Stimulated activated CD4-positive, alpha-beta T cell treated with anti-CD3 and anti-CD28 coated beads, Interleukin-4, amount 100 ng/mL, for 4 hours (primary cell): ENCODE measurements at places on chromosomes 7 and 10.

GRCh38 chr10:21379143-21379542 lies 146.3 kb downstream of the SKIDA1 start:
- no peak for DNase-seq

- no peak for DNase-seq
These were observed 114.8 kb downstream of the SDK1 start for GRCh38 chr7:3415861-3416312.

DNA sequence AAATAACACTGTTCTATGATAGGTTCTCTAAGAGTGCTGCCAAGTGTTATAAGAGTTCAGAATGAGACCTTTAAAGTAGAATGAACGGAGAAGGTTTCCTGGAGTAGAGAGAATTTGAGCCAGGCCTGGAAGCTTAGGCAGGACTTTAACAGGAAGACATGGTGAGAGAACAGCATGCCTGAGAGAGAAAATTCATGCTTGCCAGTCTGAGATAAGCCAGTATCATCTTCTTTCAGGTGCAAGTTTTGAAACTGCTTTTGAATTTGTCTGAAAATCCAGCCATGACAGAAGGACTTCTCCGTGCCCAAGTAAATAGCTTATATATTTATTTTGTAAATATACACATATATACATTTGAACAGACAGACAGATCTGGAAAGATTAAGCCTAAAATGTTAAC lies 22.1 kb downstream of the ARMC10 start:
- DNase-seq, result no peak

DNA sequence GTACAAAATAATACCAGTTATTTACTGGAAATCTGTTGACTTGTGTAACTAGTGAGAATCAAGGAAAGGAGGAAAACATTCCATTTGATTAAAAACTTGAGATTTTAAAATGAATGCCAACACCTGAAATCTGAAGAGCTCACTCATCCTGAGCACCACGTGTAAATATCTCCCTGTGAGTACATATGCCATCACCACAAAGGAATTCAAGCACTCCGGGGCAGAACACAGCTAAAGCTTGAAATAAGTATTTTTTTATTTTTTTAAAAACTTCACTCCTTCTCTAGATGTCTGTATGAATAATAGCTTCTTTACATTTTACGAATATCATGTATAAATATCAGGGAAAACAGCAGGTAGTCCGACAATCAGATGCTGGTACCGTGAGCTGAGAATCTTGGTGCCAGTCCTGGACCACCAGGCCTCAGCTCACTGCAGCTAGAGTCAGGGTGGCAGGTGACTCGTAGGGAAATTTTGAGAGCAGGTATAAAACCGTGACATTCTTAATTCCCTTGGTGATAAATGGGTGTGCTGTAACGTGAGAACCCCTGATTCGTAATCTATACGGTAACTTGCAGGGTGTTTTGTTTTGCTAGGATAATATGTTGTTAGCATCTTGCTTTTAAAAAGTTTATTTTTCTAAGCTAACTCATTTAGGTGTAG lies 12.7 kb downstream of the LMTK2 start:
- DNase-seq, result no peak

DNA sequence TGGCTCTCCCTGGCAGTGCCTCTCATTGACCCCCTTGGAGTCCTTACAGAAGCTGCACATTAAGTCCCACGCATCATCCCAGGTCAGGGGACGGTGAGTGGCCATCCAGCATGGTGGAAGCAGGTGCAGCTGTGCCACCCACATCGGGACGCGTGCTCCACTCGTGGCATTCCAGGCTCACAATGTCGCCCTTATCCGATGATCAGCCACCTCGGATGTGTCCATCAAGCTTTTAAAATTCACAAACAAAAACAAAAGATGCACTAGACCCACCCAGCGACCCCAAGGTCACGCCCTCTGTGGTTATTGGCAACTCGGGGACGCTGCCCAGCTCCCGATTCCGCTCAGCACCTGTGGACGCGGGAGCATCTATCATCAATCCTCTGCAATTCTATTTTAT lies 530.9 kb downstream of the PTPRN2 start:
- DNase-seq, result no peak

- no peak for DNase-seq
These were observed 88.8 kb downstream of the ELMO1 start for GRCh38 chr7:37359662-37360444.

DNA sequence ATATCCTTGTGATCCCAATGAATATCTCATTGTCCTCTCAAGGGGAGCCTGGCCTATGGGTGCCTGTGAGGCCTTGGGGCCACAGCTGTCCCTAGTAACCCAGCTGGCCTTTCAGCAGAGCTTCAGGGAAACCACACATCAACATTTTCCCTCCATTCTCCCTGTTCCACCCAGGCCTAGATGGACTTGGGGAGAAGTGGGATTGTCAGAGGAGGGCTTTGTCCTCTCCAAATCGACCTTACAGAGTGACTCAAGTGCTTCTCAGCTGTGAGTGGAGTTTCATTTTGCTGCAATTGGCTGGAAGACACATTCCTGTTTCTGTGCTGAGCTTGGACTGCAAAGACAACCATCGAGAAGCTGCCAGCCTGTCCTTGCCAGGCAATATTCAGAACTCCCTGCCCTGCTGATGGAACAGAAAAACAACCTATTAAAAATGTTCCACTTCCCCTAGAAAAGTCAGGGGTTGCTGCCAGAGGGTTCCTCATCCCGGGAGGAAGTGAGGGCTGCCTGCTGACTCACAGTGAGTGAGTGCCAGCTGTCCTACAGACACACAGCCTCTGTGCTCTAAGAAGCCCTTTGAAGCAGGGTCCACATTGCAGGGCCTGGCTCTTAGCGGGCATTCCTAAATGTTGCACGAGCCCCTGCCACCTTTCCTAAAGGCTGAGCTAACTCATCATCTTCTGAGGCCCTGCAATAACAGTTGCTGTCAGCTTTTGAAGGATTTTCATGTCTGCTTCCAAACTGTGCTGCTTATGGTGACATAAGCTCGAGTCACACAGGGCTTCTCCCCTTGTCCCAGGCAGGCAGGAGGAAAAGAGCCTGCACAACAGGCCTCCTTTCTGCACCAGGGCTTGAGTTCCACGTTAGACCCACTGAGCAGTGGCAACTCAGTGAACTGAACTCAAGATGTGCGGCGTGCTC lies 20.5 kb downstream of the STRA8 start:
- DNase-seq, result no peak

DNA sequence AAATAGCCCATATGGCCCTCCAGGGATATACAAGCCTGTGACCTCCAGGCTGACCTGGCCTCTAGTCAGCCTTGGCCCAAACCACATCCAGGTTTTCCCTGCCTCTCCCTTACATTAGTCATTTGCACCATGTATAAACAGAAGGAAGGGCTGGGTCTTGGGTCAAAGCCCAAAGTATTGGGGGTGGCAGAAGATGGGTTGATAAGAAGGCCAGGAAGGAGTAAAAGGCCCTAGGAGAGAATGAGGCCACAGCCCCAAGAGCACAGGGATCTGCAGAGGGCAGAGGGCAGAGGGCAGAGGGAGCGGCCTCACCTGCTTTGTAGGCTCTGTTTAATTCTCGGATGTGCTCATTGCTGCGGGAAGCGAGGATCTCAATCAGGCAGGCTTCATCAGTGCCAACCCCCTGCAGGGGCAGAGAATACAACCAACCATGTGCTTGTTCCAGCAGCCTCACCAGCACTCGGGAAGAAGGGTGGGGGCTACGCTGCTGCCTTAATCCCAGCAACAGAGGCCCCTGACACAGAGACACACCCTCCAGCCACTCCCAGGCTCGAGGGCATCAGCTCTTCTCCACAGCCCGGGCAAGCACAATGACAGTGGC lies 31.3 kb downstream of the PLAC9 start:
- DNase-seq, result no peak

GRCh38 chr7:154338701-154339506 lies 286.7 kb downstream of the DPP6 start:
- DNase-seq, result no peak

GRCh38 chr10:120511165-120511564 lies 54.1 kb downstream of the PLPP4 start:
- DNase-seq, result no peak

GRCh38 chr7:138166681-138167080 lies 90.4 kb downstream of the AKR1D1 start:
- no peak for DNase-seq

DNA sequence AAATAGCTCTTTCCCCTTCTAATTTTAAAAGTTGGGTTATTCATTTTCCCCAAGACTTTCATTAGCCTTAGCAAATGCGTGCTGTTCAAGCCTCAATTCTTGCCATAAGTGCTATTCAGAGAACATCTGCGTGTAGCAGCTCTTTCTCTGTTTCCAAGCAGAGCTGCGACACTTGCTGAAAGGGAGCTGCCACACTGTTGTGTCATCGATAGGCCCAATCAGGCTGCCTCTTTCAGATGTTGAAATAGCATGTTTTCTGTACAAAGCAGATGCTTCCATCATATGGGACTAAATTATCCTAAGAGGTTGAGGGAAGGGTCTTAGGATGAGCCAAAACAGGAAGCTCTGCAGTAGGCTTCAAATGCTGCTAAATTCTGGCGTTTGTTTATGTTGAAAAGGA lies 220.9 kb upstream of the CDC14C start:
- no peak for DNase-seq

GRCh38 chr7:55260676-55261385 lies 104.3 kb upstream of the LANCL2 start:
- no peak for DNase-seq

- no peak for DNase-seq
These were observed 125.1 kb downstream of the TRRAP start for GRCh38 chr7:99003419-99003818.

- no peak for DNase-seq
These were observed 108.9 kb downstream of the ARID5B start for GRCh38 chr10:62010366-62010765.

GRCh38 chr7:113392841-113393540 lies 274.6 kb upstream of the SMIM30 start:
- DNase-seq, result no peak

GRCh38 chr7:146414373-146414772 lies 297.8 kb downstream of the CNTNAP2 start:
- no peak for DNase-seq

- no peak for DNase-seq
These were observed 51.0 kb downstream of the GRID1 start for GRCh38 chr10:86315549-86315942.

DNA sequence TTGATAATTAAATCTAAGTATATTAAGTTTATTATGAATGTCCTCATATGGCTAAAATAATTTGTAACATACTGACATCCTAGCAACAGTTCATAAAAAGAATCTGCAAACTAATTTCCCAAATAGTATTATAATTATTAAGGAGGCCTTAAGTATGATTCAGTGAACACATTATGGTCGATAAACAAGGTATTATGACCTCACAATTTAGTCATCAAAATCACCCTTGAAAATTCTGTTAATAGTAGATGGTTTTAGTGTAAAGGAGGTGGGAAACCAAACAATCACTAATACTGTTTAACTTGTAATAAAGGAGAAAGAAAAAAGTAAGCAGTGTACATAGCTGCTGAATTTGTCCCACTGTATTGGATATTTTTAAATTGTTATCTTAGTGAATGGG lies 2.1 kb downstream of the ETV1 start:
- DNase-seq, result no peak

DNA sequence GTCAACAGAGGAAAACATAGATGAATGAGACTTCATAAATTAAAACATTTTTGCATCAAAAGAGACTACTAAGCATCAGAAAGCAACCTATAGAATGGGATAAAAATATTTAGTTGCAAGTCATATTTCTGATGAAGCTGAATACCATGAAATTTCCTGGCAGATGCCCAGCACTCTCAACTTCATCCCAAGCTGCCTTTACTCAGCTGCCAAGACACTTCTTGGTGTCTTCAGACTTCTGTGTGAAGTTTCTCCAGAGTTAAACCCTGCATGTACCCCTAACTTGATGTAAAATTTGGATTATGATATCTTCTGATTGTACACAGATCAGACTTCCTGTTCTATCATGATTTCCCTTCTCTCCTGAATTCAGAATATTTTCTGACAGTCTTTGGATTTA lies 73.2 kb downstream of the AKR1C4 start:
- DNase-seq, result no peak

DNA sequence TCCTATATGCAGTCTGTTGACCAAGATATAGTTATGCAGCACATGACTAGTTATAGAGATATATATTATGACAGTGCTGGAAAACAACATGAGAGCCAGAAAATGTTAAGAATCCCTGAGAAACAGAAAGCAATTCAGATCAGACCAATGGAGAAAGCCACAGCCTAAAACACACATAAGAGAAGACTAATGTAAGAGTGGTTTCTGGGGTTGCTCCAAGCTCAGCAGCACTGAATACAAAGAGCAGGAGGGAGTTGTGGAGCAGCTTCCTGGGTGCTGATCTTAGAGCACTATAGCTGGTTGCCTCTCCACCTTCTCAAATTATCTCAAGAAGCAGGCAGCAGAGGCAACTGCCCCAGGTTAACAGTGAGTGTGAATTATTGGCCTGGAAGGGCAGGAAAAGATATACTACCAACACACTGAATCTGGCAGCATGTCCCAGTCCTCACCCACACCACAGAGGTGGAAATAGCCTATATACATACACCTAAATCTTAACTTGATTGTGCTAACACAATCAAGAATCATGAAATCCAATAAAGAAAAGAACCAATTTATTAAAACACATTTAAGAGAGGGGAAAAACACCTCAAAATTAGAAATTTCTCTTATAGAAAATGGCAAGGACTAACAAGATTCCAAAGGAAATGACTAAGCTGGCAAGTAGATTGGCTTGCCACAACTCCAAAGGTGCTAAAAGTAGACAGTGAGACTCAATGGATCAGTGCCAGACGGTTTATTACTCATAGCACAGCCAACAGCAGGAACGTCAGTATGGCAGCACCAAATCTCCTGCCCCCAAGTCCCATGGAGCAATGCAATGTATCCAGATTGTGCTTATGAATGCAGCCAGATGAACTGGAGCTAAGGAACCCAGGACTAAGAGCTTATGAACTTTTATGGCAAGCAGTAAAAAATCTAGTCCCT lies 5.1 kb downstream of the PTTG1IP2 start:
- DNase-seq, result no peak

- DNase-seq, result no peak
These were observed 36.7 kb upstream of the SHH start for GRCh38 chr7:155848691-155849669.

DNA sequence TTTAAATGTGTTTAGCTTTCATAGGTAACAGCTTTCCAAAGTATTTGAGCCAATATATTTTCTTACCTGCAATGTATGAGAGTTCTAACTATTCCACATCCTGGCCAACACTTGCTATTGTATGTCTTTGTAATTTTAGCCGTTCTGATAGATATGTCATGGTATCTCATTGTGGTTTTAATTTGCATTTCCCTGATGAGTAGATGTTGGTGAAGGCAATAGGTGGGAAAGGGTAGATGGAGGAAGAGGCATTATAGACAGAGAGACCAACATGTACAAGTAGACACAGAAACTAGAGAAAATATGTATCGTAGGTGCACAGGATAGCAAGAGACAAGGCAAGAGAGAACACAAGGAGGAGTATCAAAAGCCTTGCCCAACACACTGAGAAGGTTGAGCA lies 54.8 kb upstream of the CCDC71L start:
- no peak for DNase-seq

GRCh38 chr7:32228601-32229000 lies 158.4 kb upstream of the PDE1C start:
- no peak for DNase-seq

- DNase-seq, result no peak
These were observed 62.8 kb downstream of the ZEB1 start for GRCh38 chr10:31381766-31382316.
